ENCODE measurements at places on chromosomes 1 and 21.

GRCh38 chr1:62962901-62963776 lies 179.2 kb downstream of the ATG4C start:
- no peak for DNase-seq

DNA sequence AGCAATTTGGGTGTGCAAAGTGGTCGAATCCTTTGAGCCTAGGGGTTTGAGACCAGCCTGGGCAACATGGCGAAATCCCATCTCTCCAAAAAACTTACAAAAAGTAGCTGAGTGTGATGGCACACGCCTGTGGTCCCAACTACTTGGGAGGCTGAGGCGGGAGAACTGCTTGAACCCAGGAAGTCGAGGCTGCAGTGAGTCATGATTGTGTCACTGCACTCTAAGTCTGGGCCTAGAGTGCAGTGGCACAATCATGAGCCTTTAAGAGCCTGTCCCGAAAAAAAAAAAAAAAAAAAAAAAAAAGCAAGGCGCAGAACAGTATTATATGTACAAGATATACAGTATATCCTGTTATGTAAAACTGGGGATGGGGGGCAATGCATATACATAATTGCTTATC lies 25.1 kb upstream of the HTR1D start:
- no peak for DNase-seq

GRCh38 chr1:198651650-198652400 lies 13.0 kb downstream of the PTPRC start:
- no peak for DNase-seq

DNA sequence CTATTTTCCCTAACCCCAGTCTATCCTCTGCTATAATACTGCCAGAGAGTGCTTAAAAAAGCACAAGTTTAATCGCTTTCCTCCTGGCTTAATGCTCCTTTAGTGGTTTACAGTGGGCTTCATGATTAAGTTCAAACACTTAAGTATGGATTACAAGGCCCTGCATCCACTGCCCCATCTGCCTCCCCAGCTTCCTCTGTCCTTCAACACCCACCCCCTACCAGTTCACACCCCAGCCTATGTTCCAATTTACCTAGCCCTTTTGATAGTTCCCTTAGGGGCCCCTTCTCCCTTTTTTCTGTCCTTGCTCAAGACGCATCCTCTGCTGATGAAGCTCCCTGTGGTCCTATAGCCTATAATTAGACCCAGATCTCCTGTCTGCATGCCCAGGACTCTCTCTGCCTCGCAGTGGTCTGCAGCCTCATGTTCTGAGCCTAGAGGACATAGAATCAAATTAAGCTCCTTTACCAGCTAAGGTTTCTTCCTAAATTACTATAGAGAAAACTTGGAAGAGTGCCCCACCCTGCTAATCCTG lies 212.5 kb downstream of the FGGY start:
- no peak for DNase-seq

- DNase-seq, result no peak
Measured at GRCh38 chr1:163583661-163584181, 262.0 kb downstream of the NUF2 start.

GRCh38 chr1:115186711-115187265 lies 97.5 kb upstream of the TSPAN2 start:
- no peak for DNase-seq

DNA sequence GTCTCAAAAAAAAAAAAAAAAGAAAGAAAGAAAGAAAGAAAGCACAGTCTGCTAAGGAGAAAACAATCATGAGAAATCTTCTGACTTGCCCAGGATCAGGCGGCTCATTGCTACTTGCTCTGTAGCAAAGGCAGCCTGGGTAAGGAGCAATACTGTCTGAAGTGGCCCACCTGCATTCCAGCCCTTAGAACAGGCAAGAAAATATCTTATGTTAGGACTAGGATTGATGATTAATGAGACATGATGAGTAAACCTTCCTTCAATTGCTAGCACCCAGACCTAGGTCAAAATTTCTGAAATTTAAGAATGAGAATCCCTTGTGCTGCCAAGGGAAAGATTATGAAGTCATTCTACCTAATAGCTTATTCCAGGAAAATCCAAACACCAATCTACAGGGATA lies 140.8 kb downstream of the DSCAM start:
- no peak for DNase-seq
